ENCODE measurements at places on chromosomes 11 and 22.

GRCh38 chr22:44352378-44353035, 39.8 kb upstream of the SHISAL1 start:
- no peaks in the 10 kb centered on the region for H3K36me3 ChIP-seq
- H3K4me3 ChIP-seq = no peak overlapping the region
- H3K27me3 ChIP-seq = peaks cover 22% of the 10 kb centered on the region
- peak overlapping the region; percentile 24 for H3K27ac ChIP-seq
- DNase-seq = no peak

DNA sequence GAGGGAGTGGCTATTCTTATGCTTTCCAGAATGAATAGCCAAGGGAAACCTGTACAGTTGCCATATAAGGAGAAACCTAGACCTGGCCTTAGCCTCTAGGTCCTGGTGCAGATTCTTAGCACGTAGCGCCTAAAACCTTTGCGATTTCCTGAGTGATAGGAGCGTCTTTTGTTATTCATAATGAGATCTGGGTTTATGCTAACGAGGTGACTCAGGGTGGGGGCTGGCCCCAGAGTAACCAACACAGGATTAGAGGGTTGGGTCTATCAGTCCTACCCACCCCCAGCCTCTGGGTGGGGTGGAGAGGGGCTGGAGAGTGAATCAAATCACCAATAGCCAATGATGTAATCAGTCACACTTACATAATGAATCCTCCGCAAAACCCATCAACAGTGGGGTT, 73.4 kb upstream of the PARVG start:
- H3K36me3 ChIP-seq = no peaks in the 10 kb centered on the region
- no peaks in the 10 kb centered on the region for H3K27me3 ChIP-seq
- H3K4me3 ChIP-seq = no peak overlapping the region
- no peaks in the 10 kb centered on the region for H3K4me1 ChIP-seq
- no peak overlapping the region for H3K27ac ChIP-seq

DNA sequence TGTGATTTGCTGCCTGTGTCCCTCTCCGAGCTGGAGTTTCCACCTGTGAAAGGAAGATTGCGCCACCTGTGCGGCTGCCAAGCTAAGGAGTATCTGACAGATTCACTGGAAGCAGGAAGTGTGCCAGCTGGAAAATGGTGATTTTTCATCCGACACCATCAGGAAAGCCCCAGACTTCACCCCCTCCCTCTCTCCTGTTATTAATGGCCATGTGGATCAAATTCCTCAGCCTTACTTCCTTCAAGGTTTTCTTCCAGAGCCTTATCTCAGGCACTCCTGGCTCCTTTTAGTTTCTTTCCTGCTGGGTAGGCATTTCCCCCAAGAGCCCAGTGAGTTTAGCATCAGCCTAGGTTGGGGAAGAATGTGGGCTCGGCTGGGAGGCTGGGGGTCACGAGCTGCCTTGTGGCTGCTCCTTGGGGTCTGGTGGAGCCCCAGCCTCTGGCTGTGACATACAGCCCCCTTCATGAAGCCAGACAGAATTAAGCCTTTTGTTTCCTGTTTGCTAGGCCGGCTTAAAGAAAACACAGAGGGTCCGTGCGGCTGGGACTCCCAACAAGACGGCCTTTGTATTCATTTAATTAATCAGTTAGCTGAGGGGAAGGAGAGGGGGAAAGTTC, 37.1 kb downstream of the PKNOX2 start:
- H3K27ac ChIP-seq = no peak overlapping the region
- DNase-seq = peak; percentile 53
- H3K27me3 ChIP-seq = no peaks in the 10 kb centered on the region

GRCh38 chr11:121265586-121265985, 27.0 kb upstream of the SC5D start:
- H3K27ac ChIP-seq = no peak overlapping the region
- peaks cover 26% of the 10 kb centered on the region for H3K27me3 ChIP-seq
- H3K36me3 ChIP-seq = no peaks in the 10 kb centered on the region
- no peak for DNase-seq
- H3K4me1 ChIP-seq = no peaks in the 10 kb centered on the region

GRCh38 chr11:9633679-9634078, 30.2 kb upstream of the SWAP70 start:
- no peaks in the 10 kb centered on the region for H3K27me3 ChIP-seq
- H3K27ac ChIP-seq = no peak overlapping the region
- no peaks in the 10 kb centered on the region for H3K36me3 ChIP-seq
- no peak overlapping the region for H3K4me3 ChIP-seq

DNA sequence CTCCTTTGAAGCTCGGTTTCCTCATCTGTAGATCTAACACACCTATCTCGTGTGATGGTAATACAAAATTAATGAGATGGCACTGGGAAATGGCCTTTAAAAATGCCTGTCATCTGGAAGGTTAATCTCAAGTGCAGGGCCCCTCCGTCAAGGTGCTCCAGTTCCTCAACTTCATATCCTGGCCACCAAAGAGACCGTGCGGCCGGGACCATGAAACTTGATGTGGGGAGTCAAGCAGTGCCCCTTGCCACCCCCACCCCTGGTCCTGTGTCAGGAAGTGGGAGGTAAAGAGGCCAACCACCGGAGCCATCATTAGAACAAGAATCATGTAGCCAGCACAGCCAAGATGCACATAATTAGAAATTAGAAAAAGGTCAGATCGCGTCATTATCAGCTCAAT, 108.2 kb downstream of the FEZ1 start:
- no peak for DNase-seq
- peaks cover 17% of the 10 kb centered on the region for H3K4me1 ChIP-seq

GRCh38 chr22:37240240-37240940, 3.7 kb downstream of the RAC2 start:
- H3K27ac ChIP-seq = no peak overlapping the region
- no peak overlapping the region for H3K4me3 ChIP-seq
- no peaks in the 10 kb centered on the region for H3K36me3 ChIP-seq
- H3K27me3 ChIP-seq = no peaks in the 10 kb centered on the region
- peaks cover 32% of the 10 kb centered on the region for H3K4me1 ChIP-seq
- no peak for DNase-seq

DNA sequence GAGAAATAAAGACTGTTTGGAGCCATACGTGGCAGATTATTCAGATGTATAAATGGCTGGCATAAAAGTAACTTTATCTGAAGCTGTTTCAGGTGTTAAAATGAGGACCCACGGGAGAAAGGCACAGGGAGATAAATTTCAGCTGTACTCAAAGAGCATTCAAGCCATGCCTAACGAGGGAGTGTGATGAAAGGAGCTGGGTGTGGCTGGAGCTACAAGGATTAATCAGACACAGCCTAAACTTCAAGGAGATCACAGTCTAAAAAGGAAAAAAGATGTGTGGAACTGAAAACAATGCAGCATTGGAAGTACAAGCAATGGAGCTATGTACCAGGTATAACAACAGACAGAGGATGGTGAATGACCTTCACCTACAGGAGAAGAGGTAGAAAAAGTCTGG, 120.8 kb upstream of the APOA1 start:
- no peaks in the 10 kb centered on the region for H3K27me3 ChIP-seq
- H3K4me1 ChIP-seq = peaks cover 10% of the 10 kb centered on the region
- H3K4me3 ChIP-seq = no peak overlapping the region
- H3K36me3 ChIP-seq = no peaks in the 10 kb centered on the region
- DNase-seq = no peak

DNA sequence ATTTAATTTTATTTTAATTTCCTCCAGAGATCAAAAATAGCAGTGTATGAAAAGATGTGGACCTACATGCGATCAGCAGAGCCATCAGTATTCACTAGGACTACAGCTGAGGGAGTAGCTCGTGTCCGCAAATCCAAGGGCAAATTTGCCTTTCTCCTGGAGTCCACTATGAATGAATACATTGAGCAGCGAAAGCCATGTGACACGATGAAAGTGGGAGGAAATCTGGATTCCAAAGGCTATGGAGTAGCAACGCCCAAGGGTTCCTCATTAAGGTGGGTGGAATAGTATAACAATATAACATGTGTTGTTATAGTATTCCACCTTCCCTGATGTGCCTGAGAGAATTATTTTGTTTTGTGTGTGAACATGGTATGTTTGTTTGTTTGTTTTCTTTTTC, 88.3 kb downstream of the MSANTD4 start:
- H3K4me1 ChIP-seq = peaks cover 10% of the 10 kb centered on the region
- no peaks in the 10 kb centered on the region for H3K36me3 ChIP-seq
- no peak for DNase-seq
- H3K27me3 ChIP-seq = no peaks in the 10 kb centered on the region
- H3K4me3 ChIP-seq = no peak overlapping the region

DNA sequence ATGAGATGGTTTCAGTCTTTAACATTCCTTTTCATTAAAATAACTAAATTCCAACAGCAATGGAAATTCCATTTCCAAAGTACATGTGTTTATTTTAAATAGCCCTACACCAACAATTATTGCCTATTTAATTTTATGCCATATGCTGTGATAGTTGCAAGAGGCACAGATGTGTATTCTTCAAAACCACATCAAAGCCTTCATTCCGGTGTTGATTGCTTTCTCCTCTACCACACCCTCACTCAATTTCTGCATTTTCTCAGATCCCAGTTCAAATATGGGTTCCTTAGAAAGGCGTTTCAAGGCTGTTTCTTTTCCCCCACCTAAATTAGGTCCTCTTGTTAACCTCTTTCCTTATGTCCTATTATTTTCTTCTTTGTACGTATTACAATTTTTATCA, 6.0 kb upstream of the HSD17B12 start:
- DNase-seq = no peak
- H3K36me3 ChIP-seq = no peaks in the 10 kb centered on the region
- H3K27ac ChIP-seq = no peak overlapping the region

DNA sequence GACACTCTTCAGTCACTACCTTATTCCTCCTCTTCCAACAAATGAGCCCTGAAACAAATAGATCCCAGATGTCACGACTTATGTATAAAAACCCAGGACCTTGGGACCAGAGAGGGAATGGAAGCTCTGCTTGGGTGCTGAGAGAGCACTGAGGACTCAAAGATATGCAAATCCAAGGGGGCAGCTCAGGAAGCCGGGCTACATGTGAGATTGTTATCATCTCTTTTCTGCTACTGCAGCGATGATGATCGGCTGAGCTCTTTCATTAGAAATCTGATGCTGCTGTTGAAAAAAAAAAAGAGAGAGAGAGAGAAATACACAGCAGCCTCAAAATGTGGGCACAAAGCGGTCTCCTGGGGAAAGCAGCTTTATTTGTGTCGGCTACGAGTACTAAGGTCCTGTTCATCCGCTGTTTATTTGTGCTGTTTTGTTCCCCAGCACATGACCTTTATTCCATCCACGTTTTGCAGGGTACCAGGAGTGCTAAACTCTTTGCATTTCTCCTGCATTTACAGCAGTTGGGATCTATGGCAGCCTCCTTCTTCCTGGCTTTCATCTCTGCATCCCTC, 120.2 kb downstream of the TRIM29 start:
- H3K36me3 ChIP-seq = no peaks in the 10 kb centered on the region
- DNase-seq = no peak
- no peak overlapping the region for H3K27ac ChIP-seq
- no peaks in the 10 kb centered on the region for H3K4me1 ChIP-seq

DNA sequence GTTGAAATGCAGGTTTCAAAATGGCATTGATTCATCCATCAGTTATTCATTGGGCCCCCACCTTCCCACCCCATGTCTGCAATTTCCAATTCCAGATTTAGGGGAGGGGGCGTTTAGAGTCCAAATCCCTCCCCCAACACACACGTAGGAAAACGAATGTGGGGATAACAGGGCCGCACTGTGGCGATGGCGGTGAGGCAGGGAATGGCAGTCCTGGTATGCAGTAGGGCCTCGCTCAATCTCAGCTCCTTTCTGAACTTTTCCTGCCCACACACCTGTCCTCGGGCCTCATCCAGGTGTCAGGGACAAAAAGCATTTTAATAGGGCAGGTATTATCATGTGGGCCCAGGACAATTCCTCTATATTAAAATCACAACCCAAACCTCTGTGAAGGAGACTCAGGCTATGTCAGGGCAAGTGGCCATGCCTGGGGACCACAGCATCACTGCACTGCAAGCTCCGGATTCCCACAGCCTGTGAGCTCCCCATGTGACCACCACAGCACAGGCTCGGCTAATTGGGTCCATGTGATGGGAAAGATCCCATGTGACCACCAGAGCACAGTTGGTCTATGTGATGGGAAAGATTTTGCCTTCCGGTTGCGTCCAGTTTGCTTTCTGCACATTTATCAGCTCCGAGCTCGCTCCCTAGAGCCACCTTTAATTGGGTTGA, 44.5 kb downstream of the RTL6 start:
- H3K27ac ChIP-seq = no peak overlapping the region
- H3K36me3 ChIP-seq = no peaks in the 10 kb centered on the region
- H3K4me1 ChIP-seq = peaks cover 16% of the 10 kb centered on the region
- DNase-seq = no peak

GRCh38 chr11:76251226-76251575, 44.9 kb upstream of the WNT11 start:
- no peak for DNase-seq
- H3K4me3 ChIP-seq = no peak overlapping the region
- H3K36me3 ChIP-seq = no peaks in the 10 kb centered on the region
- H3K27ac ChIP-seq = no peak overlapping the region
- peaks cover 11% of the 10 kb centered on the region for H3K27me3 ChIP-seq

- no peak overlapping the region for H3K4me3 ChIP-seq
- no peaks in the 10 kb centered on the region for H3K27me3 ChIP-seq
- no peak overlapping the region for H3K27ac ChIP-seq
- peak; percentile 35 for DNase-seq
Observed at GRCh38 chr11:132803436-132803835, 728.9 kb downstream of the OPCML start.

- no peak for DNase-seq
- no peaks in the 10 kb centered on the region for H3K27me3 ChIP-seq
- H3K27ac ChIP-seq = no peak overlapping the region
Observed at GRCh38 chr11:67695606-67696005, 21.2 kb upstream of the ALDH3B2 start.

- no peak overlapping the region for H3K4me3 ChIP-seq
- H3K27ac ChIP-seq = no peak overlapping the region
Observed at GRCh38 chr11:134645576-134645975, 233.5 kb upstream of the B3GAT1 start.

All from astrocyte (in vitro differentiated cells and primary cell).